Esophagus mucosa (tissue), 1 donor: ENCODE measurements at places on chromosomes 2 and 18. TPM values are rescaled to one million over a fixed set of nuclear protein-coding genes. Genes with fewer than 3 reads are reported as not detected.

GRCh38 chr18:44727291-44727690 lies 46.6 kb downstream of the SETBP1 start:
- no peak for ATAC-seq

DNA sequence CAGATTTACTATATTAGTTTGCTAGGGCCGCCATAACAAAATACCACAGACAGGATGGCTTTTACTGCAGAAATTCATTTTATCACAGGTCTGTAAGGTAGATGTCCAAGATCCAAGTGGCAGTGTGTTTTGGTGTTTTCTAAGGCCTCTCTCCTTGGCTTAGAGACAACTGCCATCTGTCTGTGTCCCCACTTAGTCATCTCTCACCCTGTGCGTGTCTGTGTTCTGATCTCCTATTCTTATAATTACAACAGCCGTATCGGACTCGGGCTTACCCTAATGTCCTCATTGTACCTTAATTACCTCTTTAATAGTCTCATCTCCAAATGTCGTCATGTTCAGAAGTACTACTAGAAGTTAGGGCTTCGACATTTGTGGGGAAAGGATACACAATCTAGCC lies 362.3 kb upstream of the CDH19 start:
- no peak for ATAC-seq

DNA sequence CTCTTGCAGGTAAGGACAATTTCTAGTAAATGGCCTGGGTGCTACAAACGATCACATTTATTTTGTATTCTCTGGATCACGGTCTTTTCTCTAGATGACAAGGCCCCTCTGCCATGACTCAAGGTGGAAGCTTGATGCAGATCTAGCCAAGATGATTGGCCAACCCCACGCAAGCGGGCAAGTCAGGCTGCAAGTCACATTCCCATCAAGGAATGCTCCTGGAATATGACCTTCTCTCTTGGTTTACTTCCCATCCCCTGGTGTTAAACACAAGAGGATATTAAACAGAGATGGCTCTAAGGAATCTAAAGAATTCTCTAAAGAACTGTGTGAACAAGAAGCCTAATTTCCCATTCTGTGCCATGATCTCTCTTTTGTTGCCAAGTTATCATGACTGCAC lies 97.3 kb upstream of the SERPINE2 start:
- ATAC-seq = no peak

DNA sequence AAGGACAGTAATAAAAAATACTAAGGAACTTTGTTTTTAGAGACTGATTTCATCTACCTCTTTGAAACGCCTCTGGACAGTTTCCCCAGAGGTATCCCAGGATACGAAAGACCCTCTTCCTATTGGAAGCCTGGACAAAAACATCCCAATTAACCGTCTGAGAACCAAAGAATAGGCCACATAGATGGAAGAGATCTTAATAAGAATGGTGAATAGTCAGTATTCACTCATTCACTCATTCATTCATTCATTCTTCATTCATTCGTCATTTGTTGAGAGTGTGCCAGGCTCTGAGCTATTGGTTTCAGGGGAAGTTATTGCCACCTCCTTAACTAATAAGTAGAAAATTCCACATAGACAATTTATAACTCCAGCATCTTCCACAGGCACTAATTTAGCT lies 73.2 kb upstream of the SP5 start:
- ATAC-seq = no peak

DNA sequence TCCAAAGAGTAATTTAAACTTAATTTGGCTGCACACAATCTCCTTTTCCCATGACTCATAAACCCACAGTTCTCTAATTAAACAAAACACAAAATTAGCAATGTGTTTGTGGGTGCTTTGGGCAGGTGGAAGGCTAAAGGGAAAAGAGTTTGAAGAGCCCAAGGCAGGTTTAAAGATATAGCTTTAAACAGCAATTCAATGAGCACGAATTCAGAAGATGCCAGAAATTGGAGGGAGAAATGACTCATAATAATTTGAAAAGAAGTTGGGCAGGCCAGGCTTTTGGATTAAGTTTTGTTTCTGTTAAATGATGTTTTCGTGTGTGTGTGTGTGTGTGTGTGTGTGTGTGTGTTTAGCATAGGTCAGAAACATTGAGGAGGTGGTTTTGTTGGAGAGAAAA lies 594.8 kb upstream of the ZEB2 start:
- no peak for ATAC-seq

CHST9 gene
- total RNA-seq = 0.56 TPM

EPB41L3 gene
- total RNA-seq = 16.3 TPM

LOXHD1 gene
- 0.12 TPM for total RNA-seq
